NCI-H1092 (cell line): ENCODE measurements at places on chromosomes 2 and 18.
A peak's percentile ranks its signal among the peaks of the same experiment; 100 is the strongest.

- DNase-seq, result peak; percentile 2
These were observed 359.5 kb upstream of the ETAA1 start for GRCh38 chr2:67037655-67038054.

- DNase-seq, result no peak
These were observed 2.2 kb upstream of the BCL2L11 start for GRCh38 chr2:111118481-111118980.

DNA sequence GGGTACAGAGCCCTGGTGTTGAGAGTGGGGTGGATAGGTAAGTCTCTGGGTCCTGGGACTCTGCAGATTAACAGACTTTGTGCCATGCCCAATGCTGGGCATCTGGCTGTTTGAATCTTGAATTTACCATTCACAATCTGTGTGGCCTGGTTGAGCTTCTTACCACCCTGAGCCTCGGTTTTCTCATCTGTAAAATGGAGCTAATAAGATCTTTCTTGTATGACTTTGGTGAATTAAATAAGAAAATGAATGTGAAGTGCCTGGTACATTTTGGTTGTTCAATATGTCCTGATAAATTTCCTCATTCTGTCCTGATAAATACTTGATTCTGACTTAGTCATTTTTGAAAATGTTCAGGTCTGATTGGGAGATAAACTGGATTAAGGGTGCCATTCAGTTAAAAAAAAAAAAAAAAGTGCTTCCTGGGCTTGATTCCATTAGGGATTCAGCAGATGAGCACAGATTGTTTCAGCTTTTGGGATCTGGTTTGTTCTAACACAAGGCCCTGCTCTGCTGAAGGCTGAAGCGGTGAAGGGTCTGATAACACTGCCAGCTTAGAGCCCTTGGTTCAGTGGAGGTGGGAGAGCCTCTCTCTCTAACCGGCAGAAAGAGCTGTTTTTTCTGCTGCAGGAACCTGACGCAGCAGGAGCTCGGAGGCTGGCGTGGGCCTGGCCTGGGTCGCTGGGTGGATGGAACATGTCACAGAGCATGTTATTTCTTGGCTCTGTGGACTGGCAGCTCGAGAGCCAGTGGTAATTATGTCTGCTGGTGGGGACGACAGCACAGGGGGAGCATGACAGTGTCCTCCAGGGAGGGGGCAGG lies 84.5 kb upstream of the MCFD2 start:
- DNase-seq, result no peak

- no peak for DNase-seq
These were observed 39.8 kb downstream of the TMEM18 start for GRCh38 chr2:637406-637776.

- no peak for DNase-seq
These were observed 134.5 kb downstream of the MEIS1 start for GRCh38 chr2:66569321-66569851.

- no peak for DNase-seq
These were observed 52.0 kb downstream of the GYPC start for GRCh38 chr2:126707941-126708340.

- no peak for DNase-seq
These were observed 611.6 kb downstream of the FBXO15 start for GRCh38 chr18:73535990-73536389.

DNA sequence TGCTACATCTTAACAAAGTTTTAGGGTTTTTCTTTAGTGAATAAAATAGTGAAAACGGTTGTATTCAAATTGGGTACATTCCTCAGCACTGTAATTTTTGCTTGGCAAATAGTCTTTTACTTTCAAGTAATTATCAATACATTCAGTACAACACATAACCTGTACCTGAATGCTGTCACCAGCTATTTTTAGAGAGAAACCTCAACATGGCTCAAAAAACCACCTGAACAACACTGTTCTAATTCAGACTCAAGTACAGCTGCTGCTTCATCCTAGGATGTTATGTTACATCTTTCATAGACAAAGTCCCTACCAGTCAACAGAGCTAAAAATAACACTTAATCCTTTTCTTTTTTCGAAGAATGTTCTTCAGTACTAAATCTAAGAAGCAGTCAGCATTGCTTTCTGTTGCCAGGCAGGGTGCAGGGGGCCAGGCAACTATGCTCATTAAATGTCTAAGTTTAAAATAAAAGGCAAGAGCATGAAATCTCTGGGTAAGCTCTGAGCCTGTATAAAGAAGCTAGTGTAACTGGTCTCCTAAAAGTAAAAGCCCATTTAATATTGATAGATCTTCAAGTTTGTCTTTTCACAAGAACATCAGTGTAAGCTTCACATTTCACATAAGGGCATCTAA lies 20.5 kb downstream of the PDIA6 start:
- DNase-seq, result no peak

GRCh38 chr2:134201533-134201932 lies 52.3 kb upstream of the MGAT5 start:
- no peak for DNase-seq

DNA sequence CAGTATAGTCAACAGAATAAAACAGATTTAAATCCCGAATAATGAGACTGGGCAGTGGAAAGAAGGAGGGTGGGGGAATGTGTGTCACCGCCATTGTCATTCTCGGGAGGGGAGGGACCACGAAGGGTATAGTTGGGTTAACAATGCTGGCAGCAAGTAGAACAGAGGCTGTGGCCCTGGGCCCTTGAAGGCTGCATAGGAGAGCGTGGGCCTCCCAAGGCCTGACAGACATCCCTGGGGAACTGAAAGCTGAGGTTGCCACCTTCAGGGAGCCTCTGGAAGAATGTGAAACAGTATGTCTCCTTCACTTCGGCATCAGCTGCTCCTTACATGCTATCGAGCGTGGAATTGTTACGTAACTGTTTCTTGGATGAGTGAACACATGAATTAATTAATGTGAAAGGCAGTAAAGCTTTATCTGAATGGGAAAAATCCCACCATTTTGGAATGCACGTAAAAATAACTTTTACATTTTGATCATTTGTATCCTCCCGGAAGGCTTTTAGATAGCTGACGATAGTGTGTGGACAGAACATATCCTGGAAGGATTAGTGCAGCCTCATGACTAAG lies 92.8 kb upstream of the TTC39C start:
- DNase-seq, result no peak

DNA sequence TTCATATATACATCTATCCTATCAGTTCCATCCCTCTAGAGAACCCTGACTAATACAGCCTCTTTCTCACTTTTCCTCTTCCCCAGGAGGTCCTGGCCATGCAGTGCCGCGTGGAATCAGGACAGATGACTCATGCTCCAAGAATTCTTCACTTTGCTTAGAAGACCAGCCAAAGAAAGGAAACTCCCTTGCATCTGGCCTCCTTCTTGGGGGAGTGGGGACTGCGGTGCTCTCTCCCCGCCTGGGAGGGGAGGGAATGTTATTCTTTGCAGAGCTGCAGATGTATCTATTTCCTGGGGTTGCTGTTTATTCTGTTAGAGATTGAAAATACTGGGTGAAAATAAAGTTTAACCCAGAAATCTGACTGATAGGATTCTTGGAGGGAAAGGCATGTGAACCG lies 111.5 kb upstream of the SH3BP4 start:
- no peak for DNase-seq

GRCh38 chr2:176177580-176178037 lies 10.9 kb upstream of the HOXD1 start:
- DNase-seq, result no peak

DNA sequence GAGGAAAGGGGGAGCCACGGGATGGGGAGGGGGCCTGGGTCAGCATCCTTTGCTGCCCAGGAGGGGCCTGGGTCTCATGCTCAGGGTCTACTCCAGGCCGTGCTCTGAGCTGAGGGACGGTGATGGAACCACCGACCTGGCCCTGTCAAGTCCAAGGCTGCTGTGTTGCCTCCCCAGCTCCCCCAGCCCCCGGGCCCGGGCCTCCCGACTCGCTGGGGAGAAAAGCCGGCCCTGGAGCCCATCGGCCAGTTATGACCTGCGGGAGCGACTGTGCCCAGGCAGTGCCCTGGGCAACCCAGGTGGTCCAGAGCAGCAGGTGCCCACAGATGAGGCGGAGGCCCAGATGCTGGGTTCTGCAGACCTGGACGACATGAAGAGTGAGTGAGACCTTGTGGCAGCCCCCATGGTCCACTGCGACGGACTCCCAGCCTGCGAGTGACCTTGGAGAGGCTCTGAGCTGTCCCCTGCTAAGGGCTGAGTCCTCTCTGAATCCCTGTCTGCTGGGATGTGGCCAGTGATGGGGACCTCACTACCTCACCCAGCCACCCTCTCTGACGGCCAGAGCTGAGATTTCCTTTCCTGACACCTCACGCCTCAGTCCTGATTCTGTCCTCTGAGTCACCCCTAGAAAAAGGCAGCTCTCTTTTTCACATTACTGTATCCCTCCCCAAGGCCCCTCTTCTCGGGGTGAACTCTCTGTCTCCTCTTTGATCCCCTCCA lies 2.7 kb downstream of the SLC4A3 start:
- no peak for DNase-seq

GRCh38 chr2:239539083-239539775 lies 138.4 kb upstream of the HDAC4 start:
- DNase-seq, result no peak

- no peak for DNase-seq
These were observed 396.6 kb upstream of the TRIB2 start for GRCh38 chr2:12320027-12320734.

- no peak for DNase-seq
These were observed 40.5 kb downstream of the ANTXR1 start for GRCh38 chr2:69053416-69053965.

DNA sequence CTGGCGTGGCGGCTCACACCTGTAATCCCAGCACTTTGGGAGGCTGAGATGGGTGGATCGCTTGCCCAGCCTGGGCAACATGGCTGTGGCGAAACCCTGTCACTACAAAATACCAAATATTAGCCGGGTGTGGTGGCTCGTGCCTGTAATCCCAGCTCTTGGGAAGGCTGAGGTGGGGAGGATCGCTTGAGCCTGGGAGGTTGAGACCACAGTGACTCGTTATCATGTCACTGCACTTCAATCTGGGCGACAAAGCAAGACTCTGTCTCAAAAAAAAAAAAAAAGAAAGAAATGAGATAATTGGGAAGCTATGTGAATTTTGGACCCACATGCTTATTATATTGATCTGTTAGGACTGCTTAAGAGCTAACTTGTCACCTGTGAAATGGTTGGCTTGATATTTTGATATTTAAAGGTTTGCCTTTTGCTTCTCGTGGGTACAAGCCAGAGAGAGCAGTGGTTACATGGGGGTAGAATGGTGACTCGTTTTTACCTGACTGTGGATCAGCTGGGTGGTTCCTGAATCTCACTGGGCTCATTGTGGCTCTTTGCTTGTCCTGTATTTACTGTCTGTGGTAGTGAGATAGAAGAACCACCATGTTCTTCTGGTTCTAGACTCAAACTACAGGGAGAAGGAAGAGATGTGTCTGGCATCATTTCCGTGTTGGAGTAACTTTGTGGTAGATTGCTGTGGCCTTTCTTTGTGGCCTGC lies 28.9 kb downstream of the ZNF532 start:
- no peak for DNase-seq

DNA sequence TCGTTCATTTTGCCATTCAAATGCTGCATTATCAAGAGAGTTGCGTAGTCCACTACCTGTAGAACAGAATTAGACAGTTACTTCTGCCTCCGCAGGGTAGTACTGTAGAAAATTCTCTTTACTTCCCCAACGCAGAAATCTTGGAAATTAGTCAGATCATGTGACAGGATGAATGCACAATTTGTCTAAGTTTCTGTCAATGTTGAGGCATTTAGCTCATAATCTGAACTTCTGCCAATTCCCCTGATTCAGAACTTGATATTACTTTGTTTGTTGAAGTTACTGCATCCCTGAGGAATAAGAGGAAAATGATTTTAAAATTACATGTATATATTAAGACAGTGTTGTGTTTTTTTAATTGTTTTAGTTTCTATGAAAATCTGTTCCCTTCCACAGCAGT lies 83.4 kb downstream of the TTC27 start:
- no peak for DNase-seq

DNA sequence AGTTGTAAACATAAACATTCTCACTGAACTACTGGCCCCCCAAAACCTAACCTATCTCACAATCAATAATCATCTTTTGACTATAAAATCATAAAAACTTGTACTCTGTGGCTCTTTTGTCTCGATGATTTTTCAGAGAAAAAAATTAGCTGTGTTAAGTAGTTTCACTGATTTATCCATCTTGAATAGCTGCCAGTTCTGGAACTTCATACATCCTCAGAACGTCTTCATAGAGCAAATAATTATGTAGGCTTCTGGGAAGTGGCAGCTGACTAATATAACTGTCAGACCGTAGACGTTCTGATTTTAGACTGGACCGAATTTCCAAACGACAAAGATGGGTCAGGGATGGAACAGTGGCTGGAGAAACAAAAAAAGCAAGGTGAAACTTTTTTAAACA lies 97.3 kb upstream of the CHAC2 start:
- DNase-seq, result no peak

- DNase-seq, result no peak
These were observed 288.9 kb upstream of the ETAA1 start for GRCh38 chr2:67108231-67108630.

DNA sequence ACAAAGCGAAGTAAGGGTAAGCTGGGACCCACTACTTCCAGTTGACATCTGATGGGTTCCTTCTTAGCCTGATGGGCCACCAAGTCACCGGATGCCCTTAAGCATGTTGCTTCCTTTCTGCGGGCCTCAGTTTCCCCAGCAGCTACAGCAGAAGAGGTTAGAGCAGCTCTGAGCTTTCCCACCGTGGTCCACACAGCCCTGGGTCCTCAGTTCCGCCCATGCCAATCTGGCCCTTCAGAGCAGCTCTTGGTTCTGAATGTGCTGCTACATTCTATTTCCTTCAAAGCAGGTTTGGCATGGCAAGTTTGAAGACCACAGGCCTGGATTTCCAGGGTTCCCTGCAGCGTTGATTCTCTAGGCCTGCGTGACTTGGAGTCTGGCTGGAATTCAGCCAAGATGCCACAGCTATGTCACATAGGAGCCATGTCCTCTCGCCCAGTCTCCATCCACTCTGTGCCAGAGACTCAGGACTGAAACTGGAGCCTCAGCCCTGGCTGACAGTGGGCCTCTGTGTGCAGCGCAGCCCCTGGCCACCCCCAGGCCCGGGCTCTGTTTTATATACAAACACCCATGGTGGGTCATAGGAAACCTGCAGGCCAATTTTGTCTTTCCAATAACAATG lies 79.6 kb downstream of the TFCP2L1 start:
- no peak for DNase-seq

DNA sequence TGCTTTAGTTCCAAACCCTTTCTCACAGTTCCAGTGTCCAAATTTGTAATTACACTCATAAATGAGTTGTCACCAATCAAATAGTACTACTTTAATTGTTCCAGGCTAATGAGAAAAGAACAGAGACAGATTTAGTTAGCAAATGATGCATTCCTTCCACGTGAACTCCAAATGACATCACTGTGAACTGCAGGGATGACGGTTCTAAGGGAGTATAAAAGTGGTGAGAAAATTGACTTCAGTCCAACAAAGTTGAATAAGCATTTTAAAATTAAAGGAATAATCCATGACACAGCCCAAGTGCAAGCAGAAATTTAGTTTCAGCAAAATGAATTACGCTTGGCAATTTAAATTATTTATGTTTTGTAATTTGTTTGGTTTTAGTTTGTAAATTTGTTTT lies 102.0 kb upstream of the LRATD1 start:
- DNase-seq, result no peak

GRCh38 chr2:232478571-232479340 lies 8.9 kb downstream of the ECEL1 start:
- no peak for DNase-seq
